NAMALWA (cell line): ENCODE measurements at places on chromosomes 12 and 14.

DNA sequence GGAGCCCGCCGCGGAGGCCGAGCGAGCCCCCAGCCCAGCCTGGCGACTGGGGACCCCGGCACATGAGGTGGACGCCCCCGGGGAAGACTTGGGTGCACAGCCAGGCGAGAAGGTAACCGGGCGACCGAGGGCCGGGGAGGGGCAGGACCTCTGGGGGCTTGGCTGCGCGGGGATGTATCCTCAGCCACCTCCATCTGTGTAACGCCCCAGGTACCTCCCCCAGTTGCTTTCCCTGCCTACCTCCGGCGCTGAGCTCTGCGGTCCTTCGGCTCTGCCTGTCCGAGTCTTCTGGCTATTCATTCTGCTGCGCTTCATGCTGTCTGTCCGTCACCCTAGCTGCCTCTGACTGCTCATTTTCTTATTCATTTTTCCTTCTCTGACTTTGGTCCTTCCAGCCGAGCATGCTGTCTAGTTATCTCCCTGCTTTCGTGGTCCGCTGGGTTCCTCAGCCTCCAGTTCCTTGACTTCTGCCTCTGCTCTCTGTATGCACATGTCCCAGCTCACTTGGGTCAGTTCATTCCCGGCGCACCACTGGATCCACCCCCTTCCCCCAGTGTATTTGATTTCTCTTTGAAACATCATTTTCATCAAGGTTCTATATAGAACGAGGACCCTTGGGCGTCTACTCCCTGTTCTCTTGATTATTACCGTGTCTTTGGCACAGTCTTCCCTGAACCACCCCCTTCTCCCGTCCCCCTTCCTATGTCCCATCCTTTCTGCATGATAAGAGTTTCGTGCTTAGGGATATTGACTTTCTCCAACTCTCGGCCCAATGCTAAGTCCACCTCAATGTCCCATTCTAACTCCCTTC, 612 bp downstream of the PHC1 start:
- DNase-seq, result peak; percentile 72

DNA sequence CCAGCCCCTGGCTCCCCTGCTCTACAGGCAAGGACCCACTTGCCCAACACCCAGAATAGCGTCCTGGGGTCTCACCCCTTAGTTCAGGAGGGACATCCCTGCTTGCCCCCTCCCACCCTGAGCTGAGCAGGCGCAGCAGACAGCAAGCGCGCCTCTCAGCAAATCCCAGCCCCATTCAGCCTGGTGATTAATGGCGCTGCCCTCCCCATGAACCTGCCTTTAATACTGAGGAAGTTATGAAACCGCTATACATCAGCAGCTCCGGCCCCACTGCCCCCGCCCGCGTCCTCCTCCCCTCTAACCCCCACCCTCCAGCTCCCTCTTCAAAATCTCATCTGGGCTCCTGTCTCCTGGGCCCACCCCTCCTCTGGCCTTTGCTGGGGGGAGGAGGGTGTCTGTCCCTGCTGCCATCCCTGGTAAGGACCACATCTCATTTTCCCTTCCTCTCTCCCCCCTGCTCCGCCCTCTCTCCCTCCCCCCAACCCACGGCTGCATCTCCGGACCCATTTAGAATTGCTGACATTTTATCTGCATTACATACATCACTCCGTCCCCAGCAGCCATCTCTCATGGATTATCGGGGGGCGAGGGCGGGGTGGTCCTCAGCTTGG, 7.1 kb upstream of the SMUG1 start:
- DNase-seq, result peak; percentile 52

DNA sequence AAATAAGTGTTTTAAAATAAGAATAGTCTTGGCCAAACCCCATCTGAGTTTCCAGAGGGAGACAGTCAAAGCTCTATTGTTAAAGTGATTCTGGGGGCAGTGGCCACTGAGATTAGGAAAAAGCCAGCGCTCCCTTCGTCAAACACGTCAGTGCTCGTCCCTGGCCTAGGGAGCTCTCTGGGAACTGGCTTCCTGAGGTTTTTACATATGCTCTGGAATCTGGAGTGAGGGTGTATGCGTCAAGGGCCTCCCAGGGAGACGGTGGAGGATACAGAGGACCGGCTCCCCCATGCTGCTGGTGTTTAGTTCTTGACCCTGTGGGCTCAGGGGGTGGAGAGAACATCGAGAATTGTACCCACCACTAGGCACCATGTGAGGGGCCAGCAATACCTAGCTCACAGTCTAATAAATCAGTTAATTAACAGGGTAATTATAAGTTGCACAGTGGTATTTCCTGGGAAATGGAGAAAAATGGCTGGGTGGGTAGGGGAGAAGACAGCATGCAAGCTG, 87.0 kb downstream of the SLC25A47 start:
- no peak for DNase-seq

DNA sequence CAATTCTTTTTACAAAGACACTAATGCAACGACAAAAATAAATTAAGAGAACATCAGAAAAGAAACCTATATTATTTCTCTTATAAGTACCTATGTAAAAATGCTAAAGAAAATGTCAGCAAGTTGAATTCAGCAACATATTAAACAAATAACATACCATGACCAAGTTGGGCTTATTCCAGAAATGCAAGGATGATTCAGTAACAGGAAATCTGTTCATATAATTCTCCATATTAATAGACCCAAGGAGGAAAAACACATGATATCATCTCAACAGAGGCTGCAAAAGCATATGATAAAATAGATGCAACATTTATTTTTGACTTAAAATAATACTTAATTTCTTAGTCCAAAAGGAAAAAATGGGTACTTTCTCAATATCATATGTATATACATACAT, 25.1 kb upstream of the GPHB5 start:
- DNase-seq, result no peak

- DNase-seq, result no peak
Observed at GRCh38 chr12:109696485-109697269, 16.9 kb upstream of the FAM222A start.
